ENCODE measurements at places on chromosomes 7 and 10.

GRCh38 chr7:7803715-7804178, 85.3 kb upstream of the RPA3 start:
- DNase-seq, result no peak

DNA sequence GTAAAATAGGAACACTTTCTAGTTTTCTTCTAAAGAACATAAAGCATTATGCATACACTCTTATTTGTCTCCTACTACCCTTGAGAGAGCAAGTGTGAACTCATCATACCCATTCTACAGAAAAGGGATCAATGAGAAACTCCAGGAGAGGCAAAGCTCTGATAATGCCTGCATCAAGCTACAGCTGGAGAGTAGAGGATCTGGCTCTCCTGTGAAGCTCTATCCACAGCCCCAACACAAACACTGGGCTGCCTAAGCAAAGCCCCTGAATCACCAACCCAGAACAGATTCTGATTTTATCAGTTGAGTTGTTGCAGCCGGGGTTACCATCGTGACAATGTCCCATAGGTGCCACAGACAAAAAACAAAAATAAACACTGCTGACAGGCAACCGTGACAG, 74.9 kb downstream of the NUDCD3 start:
- no peak for DNase-seq

DNA sequence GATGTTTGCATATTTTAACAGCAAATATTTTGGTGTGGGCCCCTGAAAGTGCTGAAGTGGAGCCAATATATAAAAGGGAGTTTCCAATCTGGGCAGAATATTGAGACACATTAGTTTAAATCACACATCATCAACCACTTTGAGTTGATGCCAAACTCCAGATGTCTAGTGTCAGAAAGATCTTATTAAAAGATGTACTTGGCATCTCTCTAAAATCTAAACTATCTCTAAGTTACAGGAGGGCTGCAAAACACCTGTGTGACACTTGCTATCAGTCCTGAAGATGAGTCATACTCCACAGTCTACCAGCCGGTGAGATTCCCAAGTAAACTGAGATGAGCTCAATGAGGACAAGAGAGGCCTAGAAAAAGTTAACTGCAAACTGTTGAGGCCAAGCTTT, 11.4 kb downstream of the JAZF1 start:
- no peak for DNase-seq

GRCh38 chr7:108253275-108254044, 123.3 kb upstream of the LAMB4 start:
- no peak for DNase-seq

DNA sequence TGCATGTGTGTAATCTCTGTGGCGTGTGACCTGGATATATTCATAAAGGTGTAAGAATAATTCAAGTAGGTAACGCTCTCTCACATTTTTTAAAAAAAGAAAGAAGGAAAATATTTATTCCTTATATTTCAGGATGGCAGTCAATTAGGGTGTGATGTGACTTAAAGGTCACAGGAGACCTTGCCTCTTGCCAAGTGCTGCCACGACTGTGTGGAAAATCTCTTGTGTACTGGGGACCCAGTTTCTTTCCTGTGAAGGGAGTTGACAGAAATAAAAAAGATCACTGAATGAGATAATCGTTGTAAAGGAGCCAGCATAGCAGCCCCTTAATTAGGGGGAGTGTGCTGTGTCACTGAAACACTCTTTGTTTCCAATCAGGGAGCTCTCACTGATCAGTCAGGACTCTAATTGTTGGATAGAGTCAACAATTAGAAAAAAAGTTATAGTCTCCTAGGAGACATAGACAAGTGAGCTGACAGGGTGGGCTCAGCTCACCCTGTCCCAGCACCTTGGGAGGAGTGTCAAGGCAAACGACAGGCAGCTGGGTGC, 31.1 kb downstream of the PTPRE start:
- DNase-seq, result no peak

GRCh38 chr7:1040790-1041189, 3.6 kb upstream of the GPR146 start:
- no peak for DNase-seq

- no peak for DNase-seq
Observed at GRCh38 chr10:131514454-131514853, 202.9 kb upstream of the TCERG1L start.

GRCh38 chr7:155580367-155580766, 34.0 kb upstream of the CNPY1 start:
- no peak for DNase-seq
